A673 (cell line): ENCODE measurements at places on chromosomes 7 and 10.
A peak's percentile ranks its signal among the peaks of the same experiment; 100 is the strongest.

GRCh38 chr7:124152859-124153692 is 120.2 kb upstream of the TMEM229A start:
- DNase-seq: peak; percentile 66

DNA sequence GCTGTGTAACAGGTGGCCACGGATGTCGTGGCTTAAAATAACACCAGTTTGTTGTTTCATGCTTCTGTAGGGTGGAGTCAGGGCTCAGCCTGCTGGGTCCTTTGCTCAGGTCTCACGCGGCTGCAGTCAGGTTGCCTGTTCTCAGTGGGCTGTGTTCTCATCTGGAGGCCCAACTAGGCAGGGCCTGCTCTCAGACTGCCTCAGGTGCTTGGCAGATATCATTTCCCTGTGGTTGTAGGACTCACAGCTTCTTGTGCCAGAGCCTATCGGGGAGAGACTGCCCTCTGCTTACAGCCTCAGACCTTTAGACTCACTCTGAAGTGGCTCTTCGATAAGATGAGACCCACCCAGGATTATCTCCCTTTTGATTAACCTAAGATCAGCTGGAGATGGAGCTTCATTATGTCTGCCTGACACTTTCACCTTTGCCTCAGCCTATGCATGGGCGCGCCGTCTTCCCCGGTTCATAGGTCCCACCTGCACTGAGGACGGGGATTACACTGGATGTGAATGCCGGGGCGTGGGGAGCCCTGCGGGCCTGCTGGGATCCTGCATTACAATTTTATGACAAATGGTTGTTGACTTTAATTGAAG is 55.3 kb downstream of the INPP5A start:
- DNase-seq: no peak

DNA sequence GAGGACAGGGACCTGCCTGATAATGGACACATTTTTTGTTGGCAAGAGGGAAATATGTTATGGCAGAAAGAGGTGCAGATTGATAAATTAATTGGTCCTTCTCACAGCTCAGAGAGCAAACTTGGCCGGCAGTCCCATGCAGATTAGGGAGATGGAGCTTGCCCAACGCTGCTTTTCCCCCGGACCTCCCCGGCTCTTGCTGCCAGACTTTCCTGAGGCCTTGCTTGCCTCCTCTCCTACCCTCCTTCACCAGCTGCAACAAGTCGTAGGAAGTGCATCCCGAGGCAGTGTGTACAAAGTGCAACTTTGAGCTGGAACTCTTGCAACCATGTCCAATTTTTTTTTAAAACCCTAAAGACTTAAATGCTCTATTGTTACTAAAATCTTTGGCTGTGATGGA is 215.5 kb downstream of the LRMDA start:
- no peak for DNase-seq

GRCh38 chr7:45482451-45482850 is 91.7 kb upstream of the ADCY1 start:
- no peak for DNase-seq

DNA sequence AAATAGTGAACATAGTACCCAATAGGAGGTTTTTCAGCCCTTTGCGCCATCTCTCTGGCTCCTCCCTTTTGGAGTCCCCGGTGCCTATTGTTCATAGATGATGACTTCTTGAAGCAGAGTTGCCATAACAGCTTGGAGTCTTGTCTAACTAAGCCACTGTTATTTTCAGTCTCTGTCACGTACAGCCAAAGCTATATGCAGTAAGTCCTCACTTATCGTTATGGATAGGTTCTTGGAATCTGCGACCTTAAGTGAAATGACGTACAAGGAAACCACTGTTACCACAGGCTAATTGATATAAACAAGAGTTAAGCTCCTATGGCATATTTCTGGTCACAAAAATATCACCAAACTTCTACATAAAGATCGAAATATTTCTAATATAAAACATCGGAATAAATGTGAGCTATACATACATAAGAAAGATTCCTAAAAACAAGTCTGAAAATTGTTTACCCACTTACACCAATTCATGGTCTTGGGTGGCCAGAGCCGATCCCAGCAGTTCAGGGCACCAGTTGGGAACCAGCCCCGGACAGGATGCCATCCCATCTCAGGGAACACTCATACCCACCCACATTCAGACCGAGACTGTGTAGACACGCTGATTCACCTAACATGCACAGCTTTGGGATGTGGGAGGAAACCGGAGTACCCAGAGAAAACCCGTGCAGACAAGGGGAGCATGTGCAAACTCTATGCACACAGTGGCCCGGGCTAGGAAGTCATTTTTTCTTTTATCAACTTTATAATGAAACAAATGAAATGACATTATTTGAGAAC is 76.0 kb upstream of the PRPS1L1 start:
- no peak for DNase-seq

DNA sequence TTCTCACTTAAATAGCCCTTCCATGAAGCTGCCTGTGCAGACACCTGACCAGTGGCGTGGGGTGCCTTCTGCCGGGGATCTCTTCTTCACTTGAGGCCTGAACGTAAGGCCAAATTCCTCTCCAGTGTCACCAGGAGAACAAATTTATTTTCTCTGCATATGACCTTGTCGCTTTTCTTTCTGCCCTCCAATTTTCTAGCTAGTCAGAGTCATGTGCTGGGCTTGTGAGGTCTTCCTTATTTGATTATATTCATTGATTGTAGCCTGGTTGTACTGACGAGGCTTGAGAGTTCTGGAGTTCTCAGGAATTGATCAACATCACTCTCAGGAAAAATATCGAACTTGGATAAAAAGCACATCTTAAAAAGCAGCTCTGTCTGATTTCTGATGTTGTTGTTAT is 255.7 kb downstream of the BUB3 start:
- DNase-seq: no peak

- DNase-seq: no peak
Measured at GRCh38 chr7:111873326-111873646, 311.0 kb upstream of the IMMP2L start.

- DNase-seq: no peak
Measured at GRCh38 chr10:4822208-4822607, 3.8 kb upstream of the AKR1E2 start.

- no peak for DNase-seq
Measured at GRCh38 chr10:47294501-47294900, 5.5 kb upstream of the GDF10 start.

- no peak for DNase-seq
Measured at GRCh38 chr10:44397476-44398225, 12.8 kb upstream of the CXCL12 start.

DNA sequence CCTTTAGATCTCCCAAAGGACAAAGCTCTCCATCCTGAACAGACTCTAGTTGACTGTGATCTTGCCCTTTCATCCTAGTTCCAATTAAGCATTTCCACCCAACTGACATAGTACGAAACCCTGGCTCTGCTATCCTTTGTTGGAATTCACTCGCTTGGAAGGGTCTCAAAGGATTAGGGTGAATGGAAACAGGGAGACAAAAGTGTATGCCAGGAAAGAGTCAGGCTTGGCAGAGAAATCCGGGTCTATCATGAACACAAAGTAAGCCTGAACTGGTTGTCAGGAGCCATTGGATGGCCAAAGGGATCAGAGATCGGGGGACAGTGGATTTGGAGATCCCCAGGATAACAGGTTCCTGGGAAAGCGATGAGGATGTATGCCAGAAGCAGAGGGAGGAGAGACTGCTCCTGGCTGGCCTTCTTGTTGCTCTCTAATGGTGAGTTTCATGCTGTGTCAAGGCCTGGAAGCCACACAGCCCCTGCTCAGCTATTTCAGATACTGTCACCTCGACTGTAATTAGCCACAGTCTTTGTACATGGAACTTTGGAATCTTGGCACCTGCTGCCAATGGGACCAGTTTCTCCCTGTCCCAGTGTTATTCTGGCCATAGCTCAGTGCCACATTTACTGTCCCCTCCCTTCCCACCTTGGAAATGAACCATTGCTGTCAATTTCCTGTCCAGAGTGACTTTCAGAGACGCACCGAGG is 1168.7 kb upstream of the AUTS2 start:
- DNase-seq: no peak

DNA sequence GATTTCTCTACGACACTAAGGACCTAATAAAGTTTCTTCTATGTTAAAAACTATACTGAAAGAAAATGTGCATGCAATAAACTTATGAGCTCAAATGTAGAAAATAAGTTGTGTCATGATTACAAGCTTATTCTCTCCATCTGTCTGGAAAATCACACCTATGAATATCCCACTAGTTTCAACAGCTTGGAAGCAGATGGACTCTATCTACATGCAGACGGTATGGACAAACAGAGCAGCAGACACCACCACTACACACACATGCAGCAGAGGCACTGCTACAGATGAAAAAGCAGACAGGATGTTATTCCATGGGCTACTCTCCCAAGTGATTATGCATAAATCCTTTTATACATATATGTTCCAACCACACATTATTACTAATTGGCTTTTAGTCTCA is 123.4 kb upstream of the TARP start:
- no peak for DNase-seq

- DNase-seq: peak; percentile 14
Measured at GRCh38 chr7:96418581-96418980, 96.7 kb upstream of the SLC25A13 start.

- no peak for DNase-seq
Measured at GRCh38 chr10:74544106-74544505, 282.3 kb upstream of the KAT6B start.

DNA sequence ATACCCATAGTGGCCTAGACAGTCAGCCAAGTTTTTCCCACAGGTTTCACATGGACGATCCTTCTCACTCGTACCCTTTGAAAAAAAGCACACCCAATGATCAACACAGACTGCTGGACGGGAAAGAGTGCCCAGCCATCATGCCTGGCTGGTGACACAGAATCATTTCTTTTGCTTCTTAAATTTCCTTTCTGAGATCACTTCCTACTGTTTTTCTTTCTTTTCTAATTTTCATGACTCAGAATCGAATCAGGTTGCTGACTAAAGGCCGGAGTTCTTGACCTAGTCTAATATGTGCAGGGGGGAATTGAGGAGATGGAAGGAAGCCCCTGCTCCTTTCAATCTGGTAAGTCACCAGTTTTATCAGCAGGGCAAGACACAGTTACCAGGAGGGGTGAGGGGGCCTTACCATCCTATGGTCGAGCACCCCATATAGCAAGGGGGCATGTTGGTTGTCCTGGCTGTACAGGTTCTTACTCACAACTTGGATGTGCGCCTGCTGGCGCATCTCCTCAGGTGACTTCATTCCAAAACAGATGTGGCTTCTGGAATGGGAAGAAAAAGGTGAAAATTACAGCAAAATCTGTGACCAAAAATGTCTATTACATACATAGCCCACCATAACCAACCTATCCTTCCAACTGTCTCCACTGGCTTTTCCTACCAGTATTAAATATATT is 3.5 kb downstream of the POLR3A start:
- no peak for DNase-seq

DNA sequence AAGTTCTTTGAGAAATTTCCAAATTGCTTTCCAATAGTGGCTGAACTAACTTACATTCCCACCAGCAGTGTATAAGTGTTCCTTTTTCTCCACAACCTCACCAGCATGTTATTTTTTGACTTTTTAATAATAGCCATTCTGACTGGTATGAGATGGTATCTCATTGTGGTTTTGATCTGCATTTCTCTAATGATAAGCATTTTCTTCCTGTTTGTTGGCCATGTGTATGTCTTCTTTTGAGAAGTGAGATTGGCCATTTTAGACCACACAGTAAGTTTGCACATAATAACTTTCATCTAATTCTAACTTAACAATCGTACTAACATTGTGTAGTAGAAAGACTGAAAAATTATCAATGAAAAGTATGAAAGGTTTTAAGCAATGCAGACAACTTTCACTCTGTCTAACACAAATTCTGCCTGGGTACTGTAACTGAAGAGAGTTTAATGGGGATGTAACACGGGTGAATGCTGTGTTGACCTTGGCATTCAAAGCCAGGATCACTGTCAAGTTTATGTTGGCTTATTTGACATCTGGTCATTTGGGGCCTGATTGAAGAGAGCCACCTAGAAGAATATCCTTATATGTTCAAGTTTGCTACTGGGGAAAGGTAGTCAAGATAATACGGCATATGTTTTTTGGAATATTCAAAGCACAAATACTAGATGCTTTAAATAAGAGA is 50.4 kb downstream of the FAM171A1 start:
- no peak for DNase-seq

GRCh38 chr7:156376317-156376716 is 264.3 kb upstream of the RNF32 start:
- DNase-seq: peak; percentile 5

DNA sequence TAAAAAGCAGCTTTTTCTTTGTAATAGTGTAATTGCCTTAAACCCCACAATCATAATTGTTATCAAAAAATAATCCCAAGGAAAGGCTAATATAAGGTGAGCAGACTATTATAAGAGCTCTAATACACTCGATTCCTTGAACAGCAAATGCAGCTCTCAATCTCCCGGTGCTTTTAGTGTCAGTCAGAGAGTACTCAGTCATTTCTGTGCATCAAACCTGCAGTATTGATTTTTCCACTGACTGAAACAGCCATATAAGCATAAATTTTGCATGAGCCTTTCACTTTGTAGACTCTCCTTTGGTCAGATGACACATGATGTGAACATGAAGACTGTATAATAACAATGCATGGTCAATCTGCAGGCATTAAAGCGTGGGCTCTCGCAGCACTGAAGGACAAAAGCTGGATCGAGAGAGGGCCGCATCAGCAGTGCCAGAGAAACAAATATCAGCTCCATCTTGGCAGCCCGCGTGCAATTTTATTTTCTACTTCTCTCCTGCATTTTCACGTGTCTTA is 272.0 kb downstream of the POU6F2 start:
- DNase-seq: no peak

- DNase-seq: peak; percentile 83
Measured at GRCh38 chr10:77837248-77837924, 89.2 kb downstream of the DLG5 start.

GRCh38 chr7:42074076-42074475 is 162.9 kb downstream of the GLI3 start:
- no peak for DNase-seq

DNA sequence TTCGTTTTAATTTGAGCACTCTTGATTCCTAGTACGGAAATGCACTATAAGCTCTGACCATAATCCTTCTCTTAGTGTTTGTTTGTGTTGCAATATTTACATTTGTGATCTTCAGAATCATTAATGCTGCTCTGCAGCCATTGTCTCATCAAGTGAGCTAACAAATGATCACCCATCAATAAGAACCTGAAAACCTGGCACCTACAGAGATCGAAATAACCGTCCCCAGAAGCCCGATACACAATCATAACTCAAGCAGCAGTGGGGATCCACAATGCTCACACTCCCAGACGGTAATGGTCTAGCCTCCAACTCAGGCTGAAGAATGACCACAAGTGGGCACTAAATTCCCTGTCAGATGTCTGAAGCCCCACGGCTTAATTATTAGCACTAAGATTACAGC is 156.0 kb upstream of the NFE2L3 start:
- no peak for DNase-seq

GRCh38 chr10:8539056-8539455 is 484.6 kb downstream of the GATA3 start:
- no peak for DNase-seq

GRCh38 chr10:79995979-79996634 is 47.2 kb upstream of the SFTPD start:
- DNase-seq: no peak
